NCI-H2081 (cell line): ENCODE measurements at places on chromosomes 5 and 9.
A peak's percentile ranks its signal among the peaks of the same experiment; 100 is the strongest.

DNA sequence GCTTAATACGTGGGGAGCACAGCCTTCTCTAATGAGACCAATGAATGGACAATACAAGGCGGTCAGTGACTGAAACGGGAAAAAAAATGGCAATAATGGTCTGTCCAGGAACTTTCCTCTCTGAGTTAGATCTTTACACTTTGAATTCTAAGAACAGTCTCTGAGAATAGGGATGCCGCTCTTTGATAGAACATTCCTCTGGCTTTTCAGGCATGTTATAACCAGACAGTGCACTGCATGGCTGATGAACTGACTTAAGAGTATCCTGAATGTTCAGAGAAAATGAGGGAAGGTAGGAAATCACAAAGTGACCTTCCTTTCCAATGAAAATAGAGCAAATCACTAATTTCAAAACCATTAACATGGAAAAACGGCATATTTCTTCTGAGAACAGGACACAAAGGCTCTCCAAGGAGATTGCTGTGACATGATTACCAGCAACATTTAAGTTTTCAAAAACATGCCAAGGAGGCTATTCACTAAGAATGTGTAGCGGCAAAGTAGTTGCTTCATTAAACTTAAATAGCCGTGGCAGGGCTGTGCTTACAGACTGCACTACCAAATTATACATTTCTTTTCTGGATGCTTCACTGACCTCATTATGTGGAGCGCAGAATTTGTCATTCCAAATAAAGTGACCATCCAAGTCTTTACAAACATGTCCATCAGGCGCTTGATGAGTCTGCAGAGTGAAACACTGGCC is 105.9 kb downstream of the MARCHF3 start:
- DNase-seq, result no peak

GRCh38 chr9:6106711-6107339 is 91.4 kb upstream of the RANBP6 start:
- DNase-seq, result peak; percentile 24

DNA sequence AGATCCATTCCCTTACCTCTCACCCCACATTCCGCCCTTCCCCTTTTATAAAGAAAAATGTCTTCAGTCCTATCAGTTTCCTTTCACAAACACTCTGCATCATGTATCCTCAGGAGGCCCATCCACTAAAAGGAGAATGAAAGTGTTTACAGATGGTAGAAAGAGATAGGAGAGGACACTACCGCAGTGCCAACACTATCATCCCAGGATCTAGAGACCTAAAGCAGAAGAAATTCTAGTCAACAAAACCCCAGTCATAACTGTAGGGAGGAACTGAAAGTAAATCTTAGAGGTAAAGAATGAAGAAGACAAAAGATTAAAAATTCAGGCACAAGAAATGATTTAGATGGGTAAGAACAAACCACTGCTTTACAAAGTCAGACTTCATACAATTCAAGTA is 114.1 kb downstream of the MLLT3 start:
- DNase-seq, result no peak

- DNase-seq, result no peak
These were observed 47.1 kb upstream of the PSD2 start for GRCh38 chr5:139748505-139748826.

DNA sequence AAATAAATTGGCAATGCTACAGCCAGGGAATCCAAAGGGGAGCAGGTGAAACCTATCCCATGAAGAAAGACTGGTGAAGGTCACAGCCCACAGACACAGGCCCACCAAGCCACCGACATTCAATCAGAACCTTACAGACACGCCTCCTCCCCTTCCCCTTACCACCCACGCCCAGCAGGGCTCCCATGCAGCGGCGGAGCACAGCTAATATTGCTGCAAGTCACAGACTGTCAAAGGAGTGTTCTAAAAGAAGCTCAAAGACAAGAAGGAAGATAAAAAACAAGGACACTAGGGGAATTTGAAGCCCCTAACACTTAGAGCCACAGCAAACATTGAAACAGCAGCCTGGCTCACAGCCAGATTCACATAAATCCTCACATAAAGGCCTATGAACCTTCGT is 91.2 kb downstream of the MED10 start:
- DNase-seq, result no peak
